ENCODE measurements at places on chromosomes 6 and 20.

GRCh38 chr20:46757754-46758678 lies 48.6 kb downstream of the SLC2A10 start:
- DNase-seq = peak; percentile 84

DNA sequence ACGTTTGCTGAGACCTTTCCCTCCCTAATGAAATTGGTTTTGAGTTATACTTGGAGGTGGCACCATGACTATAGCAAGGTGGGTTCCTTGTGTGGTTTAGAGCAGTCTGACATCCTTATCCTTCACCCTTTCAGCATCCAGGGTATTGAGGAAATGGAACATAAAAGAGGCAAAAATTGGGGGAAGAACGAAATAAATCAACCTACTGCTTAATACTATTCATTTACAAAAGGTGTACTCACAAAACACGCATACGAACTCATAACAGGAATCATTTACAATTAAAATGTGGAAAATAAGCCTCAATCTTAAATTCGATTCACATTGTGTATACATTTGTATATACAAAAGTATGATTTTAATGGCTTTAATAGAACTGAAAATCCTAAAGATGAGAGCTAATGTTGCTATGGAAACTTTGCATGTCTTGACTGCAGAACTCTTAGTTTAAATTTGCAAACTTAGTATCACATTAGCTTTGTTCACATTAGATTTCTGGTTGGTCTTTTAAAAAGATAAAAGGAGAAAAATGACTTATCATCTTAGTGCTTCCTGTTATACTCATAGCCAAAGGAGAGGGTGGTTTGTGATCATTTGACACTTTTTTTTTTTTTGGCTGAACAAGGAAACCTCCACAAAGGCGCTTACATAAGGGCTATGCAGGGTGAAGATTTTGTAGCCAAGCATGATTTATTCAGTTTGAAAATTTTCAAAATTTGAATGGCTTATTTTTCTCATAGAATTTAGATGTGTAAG lies 76.1 kb upstream of the ATXN1 start:
- DNase-seq = no peak

- no peak for DNase-seq
Observed at GRCh38 chr6:57224769-57225515, 2.8 kb upstream of the RAB23 start.

- no peak for DNase-seq
Observed at GRCh38 chr6:157035546-157035945, 258.4 kb downstream of the ARID1B start.

DNA sequence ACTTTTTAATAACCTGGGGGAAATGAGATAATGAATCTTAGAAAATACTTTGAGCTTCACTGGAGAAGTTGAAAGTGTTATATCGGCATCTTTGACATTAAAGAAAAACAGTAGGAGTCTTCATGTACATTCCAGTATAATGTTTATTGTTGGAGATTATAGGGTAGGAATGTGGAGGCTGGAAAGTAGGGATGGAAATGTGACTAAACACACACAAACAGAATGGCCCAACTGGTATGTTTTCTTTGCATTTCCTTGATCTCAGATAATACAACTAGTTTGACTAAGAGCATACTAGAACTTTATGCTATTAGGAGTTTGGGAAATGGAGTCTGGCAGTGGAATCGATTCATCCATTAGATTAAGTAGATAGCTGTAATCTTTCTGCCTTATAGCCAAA lies 10.1 kb upstream of the BAG2 start:
- DNase-seq = no peak

DNA sequence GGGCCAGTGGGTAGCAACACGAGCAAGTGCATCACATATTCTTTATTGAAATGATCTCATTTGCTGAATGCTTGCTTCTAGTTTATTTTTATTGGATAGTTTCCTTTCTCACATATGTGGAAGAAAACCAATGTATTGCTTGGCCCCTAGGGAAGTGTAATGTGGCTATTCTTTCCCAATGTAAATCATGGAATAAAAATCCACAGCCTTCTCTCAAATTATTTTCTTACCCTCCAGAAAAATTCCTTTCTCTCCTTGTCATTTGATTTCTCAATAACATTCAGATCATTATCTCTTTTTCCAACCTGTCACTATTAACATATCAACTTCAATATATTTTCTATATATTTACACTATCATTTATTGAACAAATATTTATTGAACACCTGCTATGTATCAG lies 51.9 kb upstream of the PTPRK start:
- DNase-seq = no peak

DNA sequence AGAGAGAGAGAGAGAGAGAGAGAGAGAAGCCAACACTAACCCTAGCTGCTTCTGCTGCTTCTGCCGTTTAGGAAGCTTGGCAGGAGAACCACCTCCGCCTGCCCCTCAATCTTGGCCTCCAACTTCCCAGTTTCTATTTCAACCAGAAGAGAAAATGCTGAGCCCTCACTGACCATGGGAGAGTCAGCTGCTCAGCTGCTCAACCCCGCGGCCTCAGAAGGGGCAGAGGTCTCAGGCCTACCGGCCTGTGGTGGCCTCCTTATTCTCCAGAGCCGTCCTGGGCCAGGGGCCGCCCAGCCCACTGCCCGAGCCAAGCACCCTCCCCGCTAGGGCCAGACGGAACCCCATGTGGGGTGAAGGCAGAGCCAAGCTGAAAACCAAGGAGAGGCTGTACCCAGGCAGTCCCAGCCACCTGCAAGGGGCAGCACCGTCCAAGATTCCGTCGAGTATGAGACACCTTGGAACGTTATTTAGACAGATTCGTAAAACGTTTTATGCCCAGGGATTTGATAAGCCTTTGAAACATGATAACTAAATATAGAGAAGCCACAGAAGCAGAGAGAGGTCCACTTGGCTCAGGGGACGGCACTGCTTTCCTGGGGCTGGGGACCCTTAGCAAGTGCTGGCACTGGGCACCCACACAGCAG lies 116.6 kb downstream of the DLL1 start:
- no peak for DNase-seq

DNA sequence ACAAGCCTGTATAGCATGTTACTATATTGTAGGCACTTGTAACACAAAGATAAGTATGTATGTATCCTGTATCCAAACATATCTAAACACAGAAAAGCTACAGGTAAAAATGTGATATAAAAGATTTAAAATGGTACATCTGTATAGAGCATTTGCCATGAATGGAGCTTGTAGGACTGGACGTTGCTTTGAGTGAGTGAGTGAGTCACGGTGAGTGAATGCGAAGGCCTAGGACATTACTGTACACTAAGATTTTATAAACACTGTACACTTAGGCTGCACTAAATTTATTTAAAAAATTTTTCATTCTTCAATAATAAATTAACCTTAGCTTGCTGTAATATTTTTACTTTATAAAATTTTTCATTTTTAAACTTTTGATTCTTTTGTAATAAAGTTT lies 136.9 kb downstream of the NKAIN2 start:
- no peak for DNase-seq

GRCh38 chr6:141169419-141169818 lies 963.3 kb upstream of the GJE1 start:
- DNase-seq = no peak

- DNase-seq = no peak
Observed at GRCh38 chr6:96991618-96992342, 67.3 kb downstream of the KLHL32 start.

DNA sequence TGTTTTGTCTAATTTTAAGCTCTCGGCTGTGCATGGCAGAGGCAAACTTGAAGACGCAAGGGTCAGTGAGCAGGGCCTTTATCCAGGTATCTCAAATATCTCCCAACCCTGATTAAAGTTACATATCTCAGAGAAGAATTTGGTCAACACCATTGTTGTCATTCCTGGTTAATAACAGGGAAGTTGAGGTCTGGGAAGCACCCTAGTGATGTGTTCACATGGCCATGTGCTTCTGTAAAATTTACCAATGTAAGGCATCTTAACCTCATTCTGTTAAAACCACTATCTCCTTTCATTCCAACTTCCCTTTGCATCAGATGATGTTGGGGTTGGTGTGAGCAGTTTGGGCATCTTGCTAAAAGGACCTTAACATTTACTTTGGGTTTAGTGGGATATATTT lies 4.0 kb upstream of the FAM110A start:
- DNase-seq = no peak

DNA sequence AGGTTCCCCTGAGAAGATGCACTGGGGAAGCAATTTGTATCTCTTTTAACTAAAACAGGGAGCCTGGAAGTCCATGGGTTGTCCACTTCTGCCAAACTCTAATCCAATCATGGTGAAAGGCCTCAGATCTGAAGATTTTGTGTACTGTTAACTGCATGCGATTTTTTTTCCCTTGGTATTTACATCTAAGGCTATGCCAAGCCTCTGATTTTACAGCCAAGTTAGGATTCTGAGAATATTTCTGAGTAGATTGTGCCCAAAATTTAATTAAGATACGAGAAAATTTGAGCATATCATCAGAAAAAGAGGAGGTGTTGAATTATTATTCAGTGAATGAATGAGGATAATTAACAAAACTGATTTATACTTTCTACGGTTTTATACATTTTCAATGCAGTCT lies 34.0 kb downstream of the BTBD3 start:
- no peak for DNase-seq

- DNase-seq = no peak
Observed at GRCh38 chr6:111824608-111825337, 48.5 kb downstream of the FYN start.

DNA sequence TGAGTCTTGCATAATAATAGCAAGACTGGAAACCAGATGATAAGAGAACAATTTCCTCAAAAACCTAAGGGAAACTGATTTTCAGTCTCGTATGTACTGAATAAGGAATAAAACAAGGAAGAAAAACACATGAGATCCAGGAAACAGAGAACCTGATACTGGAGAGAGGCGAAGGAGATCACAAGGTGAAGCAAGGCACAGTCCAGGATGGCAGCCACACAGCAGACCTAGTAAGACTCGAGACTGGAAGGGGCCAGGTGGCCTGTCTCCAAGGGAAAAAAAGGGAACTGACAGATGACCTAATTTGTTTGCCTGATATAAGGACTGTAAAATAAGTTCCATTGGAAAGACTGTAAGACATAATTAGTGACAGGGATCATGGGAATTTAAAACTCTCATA lies 71.1 kb downstream of the TASP1 start:
- no peak for DNase-seq

DNA sequence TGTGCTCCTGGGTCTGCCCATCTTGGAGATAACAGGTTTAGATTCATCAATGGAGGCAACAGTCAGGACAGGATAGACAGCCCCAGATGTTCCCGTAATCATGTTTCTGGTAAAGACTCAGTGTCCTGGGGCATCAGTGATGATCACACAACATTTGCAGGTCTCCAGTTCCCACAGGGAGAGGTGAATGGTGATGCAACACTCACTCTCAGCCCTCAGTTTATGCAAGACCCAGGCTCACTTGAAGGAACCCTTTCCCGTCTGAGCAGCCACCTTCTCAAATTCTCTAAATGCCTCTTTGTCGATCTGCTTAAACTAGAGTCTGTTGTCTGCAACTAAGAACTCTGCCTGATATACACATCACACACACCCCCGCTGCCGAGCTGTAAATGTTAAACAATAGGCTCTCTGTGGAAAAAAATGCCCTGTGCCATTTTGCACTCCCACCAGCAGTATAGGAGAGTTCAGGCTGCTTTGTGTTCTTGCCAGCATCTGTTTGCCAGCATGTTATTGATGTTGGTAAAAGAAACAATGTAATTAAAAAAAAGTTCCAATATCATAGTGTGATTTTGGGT lies 30.1 kb upstream of the SCP2D1 start:
- DNase-seq = no peak

DNA sequence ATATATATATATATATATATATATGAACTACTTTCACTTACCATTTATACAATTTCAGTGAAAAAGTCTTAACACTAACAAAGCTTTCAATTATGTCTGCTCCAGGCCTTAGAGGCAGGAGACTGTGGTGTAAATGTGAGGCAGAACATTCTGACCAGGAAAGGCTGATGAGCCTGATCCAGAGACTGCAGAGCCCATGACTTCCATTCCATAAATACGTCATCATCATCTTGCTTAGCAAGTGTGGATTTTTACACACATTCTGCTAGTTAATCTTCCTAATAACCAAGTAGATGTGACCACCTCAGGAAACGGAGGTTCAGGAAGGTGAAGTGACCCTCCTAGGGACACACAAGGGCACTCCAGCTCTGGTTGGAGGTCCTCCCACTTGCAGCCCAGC lies 14.9 kb downstream of the TRERF1 start:
- DNase-seq = no peak

- DNase-seq = no peak
Observed at GRCh38 chr6:118746145-118746824, 94.9 kb upstream of the CEP85L start.

- peak; percentile 32 for DNase-seq
Observed at GRCh38 chr6:89828988-89829471, 650 bp upstream of the CASP8AP2 start.

DNA sequence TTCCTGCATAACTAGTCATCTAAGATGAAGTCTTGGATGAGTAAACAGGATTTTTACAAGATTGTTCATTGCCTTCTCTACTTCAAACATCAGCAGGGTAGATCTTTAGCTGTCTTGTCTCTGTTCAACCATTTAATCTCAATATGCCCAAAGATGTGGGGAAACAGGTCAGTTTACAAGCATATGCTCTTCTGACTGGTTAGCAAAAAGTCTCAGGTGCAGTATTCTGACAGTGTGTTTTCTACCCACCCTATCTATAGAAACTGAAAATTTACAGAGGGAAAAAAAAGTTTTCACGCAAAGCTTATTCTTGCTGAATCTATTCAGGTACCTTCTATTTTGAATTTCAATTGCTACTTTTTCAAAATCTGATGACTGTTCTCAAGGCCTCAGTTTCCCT lies 29.0 kb downstream of the MAP3K5 start:
- no peak for DNase-seq

DNA sequence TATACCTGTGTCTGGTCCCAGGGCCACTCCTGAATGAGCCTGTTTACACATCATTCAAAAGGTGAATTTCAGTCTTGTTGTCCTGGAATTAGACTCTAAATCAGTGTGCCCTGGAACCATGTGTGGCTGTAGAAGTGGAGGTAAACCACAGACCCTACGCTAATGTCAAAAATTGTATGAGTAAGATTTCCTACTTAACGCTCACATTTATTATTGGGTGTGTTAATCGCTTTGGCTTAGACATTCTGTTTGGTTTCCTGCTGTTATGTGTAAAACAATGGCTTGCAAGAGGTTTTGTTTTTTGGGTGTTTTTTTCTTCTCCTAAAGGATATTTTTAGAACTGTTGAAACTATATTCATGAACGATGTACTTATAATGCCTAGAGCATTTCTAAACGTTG lies 19.3 kb downstream of the PLCB1 start:
- DNase-seq = no peak

DNA sequence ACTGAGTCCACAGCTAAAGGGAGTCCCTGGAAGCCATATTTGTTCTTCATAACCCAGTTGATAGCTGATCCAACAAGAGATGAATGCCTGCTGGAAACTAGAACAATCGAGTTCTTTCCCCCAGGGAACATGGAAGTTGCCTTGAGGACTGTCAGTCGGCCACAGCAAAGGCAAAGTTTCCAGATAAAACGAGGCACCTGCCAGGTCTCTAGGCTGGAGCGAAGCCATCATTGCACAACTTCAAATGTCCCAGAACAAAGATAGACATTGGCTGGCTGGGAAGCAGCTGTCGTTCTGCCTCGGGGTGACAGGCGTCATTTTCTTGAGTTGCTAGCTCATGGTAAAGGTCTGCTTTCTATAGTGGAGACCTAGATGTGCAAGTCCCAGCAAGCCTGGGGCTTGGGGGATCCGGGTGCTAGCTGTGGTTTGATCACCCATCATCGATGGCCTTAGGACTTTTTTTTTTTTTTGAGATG lies 184.4 kb upstream of the ZNF217 start:
- no peak for DNase-seq

- DNase-seq = no peak
Observed at GRCh38 chr20:34522969-34523871, 7.0 kb downstream of the DYNLRB1 start.

Data from GM13976 (cell line).